ENCODE measurements at places on chromosomes 12 and 14.

DNA sequence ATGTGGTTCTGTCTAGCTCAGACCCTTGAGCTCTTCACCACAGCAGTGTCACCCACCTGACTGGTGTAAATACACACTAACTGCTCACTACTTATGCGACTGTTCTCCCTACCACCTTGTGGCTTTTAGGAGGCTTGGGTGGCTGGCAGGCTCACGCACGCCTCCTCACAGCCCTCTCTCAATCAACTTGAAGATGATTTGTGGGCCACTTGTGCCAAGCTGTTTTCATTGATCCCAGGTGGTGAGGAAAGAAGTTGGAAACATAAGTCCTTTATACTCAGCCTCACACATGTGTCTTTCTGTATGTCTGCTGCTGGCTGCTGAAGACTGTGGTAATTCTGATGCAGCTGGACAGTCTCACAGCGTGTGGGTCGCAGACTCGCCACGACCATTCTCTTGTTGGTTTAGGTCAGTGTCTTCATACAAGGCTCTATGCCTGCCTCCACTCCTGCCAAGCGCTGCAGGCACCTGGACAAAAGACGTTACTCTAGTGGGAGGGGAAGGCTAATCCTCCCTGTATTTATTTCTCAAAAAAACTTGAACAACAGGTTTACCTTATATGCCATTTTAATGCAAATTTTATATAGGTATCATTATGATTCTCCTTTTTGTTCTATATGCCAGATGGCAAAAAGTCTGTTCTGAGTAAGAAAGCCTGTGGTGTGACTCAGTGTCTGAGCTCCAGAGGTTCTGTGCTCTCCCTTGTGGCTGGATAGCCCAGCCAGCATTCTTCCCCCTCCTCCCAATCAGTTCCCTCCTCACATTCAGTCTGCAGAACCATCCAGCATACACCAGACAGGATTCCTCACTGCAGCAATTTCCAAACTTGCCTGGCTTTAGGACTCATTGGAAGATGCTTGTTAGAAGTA is 115.6 kb downstream of the DIP2B start:
- DNase-seq, result no peak

- peak; percentile 89 for DNase-seq
Observed at GRCh38 chr12:31325877-31326631, at the start of gene SINHCAF. Gene SINHCAF, minus strand, starts transcription at chr12:31326150. Its CDS starts 27,946 bp downstream, at chr12:31298204.

GRCh38 chr14:102593061-102593824 is 794 bp downstream of the RCOR1 start:
- DNase-seq, result no peak

- no peak for DNase-seq
Observed at GRCh38 chr12:80129895-80130530, 30.7 kb downstream of the OTOGL start.

DNA sequence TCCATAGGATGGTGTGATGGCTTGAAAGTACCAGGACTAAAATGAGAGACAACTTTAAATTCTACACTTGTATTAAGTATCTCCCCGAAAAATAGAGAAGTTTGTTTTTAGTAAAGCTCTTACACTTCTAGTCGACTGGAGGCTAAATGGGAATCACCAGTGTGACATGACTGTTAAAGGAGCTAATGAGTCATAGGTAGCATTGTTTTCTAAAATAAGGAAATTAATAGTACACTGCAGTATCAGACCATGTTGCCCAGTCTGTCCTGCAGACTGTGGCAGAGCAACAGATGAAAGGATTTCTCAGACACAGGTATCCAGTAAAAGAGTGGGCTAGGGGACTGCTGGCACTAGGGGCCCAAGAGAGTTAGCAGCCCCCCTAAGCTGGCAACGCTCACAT is 140.1 kb downstream of the TMEM117 start:
- DNase-seq, result no peak

GRCh38 chr14:32419429-32419828 is 90.3 kb downstream of the AKAP6 start:
- no peak for DNase-seq

GRCh38 chr14:56760164-56760914 is 49.9 kb downstream of the OTX2 start:
- DNase-seq, result no peak

DNA sequence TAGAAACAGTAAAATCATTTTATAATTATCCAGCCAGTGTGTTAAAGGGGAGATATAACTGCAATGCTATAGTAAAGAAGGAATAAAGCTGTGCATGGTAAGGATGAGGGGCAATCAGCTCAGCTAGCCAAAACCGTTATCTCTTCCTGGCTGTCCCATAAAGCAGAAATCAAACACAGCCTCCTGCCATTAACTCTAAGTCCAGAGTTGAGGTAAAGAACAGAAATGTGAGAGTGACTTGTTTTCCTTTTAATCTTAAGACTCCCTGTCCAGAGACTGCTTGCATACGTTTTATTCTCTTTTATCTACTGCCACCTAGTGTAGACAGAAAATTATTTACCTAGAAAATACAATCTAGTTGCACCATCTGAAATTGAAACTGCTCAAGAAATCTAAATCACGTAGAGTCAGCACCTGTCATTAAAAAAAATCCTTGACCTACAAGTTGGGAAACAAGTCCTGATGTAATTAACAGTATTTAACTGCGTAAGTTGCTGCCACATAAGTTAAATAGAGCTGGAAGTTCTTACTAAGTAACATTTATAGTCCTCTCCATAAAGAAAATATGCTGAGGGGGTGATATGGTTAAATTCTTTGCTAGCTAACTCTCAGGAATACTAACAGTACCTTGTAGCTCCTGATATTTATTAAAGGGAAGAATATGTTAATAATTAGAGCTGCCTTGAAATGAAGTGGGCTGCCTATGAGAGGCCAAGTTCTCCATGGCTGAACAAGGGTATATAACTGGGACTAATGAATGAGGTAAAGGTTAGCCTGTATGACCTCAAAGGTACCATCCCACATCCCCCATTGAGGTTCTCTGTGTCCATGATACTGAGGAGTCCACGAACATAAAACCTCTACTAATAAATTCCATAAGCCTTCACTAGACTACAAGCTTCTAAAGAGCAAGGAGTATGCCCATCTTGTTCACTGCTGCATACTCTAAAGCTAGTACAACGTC is 62.7 kb downstream of the GALNT4 start:
- no peak for DNase-seq

DNA sequence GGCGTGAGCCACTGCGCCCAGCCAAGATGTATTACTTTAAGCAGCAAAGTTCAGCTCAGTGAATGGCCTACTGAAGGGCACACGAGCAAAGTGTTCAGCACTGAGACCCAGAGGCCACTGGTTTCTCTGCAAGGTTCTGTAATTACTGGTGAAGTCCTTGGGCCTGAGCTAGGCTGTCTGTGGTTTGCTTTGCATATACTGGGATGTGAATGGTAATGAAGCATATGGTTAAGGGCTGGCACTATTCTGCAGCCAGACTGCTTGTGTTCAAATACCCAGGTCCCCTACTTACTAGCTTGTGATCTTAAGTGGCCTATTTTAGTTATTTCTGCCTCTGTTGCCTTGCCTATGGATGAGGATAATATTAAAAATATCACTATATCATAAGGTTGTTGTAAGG is 72.0 kb downstream of the LLPH start:
- DNase-seq, result no peak

- no peak for DNase-seq
Observed at GRCh38 chr14:59422069-59422881, 42.9 kb downstream of the GPR135 start.

GRCh38 chr14:23550131-23550811 is 1.3 kb downstream of the ZFHX2 start:
- no peak for DNase-seq

DNA sequence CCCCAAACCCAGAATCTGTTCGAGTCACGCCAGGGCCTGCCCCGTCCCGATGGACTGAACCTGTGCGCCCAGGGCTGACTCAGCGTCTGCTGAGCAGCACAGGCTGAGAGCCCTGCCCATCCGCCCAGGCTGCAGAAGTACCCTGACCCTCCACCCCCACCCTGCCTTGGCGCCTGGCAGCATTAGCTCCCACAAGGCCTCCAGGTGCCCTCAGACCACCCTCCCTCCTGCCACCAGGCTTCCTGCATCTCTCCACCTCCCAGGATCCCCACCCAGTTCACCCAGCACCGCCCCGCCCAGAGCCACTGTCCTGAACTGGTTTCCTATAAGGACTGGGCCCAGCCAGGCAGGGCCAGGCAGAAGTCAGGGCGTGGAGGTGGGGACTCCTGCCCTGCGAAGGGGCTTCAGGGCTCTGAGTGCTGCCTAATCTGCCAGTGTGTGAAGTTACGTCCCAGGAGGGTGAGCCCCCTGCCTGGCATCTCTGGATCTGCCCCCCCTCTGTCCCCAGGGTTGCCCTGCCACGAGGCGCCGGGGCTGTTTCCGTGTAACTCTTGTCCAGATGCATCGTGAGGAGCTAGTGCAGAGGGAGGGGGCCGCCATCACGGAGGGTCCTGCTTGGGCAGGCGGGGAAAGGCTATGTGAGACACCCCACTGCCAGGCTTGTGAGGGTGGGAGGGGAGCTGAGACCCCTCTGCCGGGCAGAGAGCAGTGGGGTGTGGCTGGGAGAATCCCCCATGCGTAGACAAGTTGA is 9.1 kb downstream of the ADSS1 start:
- no peak for DNase-seq

Measured in forelimb muscle (tissue), 1 donor.